ENCODE measurements at places on chromosomes 7 and 10. TPM values are rescaled to one million over a fixed set of nuclear protein-coding genes. Genes with fewer than 3 reads are reported as not detected.

SLK gene
- total RNA-seq, result 25.4 TPM

CYP26A1 gene
- total RNA-seq, result not detected

SORCS1 gene
- not detected for total RNA-seq

MUC12 gene
- total RNA-seq, result not detected

IQUB gene
- not detected for total RNA-seq

ANK3 gene
- total RNA-seq, result 58.5 TPM

MOGAT3 gene
- not detected for total RNA-seq

MMP21 gene
- total RNA-seq, result 0.42 TPM

CALML5 gene
- not detected for total RNA-seq

CPA1 gene
- not detected for total RNA-seq

SLC25A13 gene
- total RNA-seq, result 17.1 TPM

ITIH5 gene
- not detected for total RNA-seq

WNT8B gene
- total RNA-seq, result not detected

EN2 gene
- not detected for total RNA-seq

MACC1 gene
- 0.65 TPM for total RNA-seq

ZPBP gene
- not detected for total RNA-seq

TAS2R4 gene
- total RNA-seq, result 0.37 TPM

CPA2 gene
- not detected for total RNA-seq

CHN2 gene
- total RNA-seq, result 4.0 TPM

ARMC3 gene
- not detected for total RNA-seq

UFSP1 gene
- 1.6 TPM for total RNA-seq

STAMBPL1 gene
- total RNA-seq, result 20.7 TPM

PILRA gene
- total RNA-seq, result 3.1 TPM

NRBF2 gene
- total RNA-seq, result 30.7 TPM

TSPAN15 gene
- total RNA-seq, result 20.3 TPM

FAM20C gene
- total RNA-seq, result 1.4 TPM

PTPRZ1 gene
- not detected for total RNA-seq

SPDYE5 gene
- not detected for total RNA-seq

TAC1 gene
- not detected for total RNA-seq

MGAM2 gene
- not detected for total RNA-seq

CHST3 gene
- not detected for total RNA-seq

FANK1 gene
- 4.5 TPM for total RNA-seq
